NCI-H1105 treated with DMSO at 0.1 percent for 48 hours (cell line): ENCODE measurements at places on chromosomes 6 and 20.
A peak's percentile ranks its signal among the peaks of the same experiment; 100 is the strongest.

DNA sequence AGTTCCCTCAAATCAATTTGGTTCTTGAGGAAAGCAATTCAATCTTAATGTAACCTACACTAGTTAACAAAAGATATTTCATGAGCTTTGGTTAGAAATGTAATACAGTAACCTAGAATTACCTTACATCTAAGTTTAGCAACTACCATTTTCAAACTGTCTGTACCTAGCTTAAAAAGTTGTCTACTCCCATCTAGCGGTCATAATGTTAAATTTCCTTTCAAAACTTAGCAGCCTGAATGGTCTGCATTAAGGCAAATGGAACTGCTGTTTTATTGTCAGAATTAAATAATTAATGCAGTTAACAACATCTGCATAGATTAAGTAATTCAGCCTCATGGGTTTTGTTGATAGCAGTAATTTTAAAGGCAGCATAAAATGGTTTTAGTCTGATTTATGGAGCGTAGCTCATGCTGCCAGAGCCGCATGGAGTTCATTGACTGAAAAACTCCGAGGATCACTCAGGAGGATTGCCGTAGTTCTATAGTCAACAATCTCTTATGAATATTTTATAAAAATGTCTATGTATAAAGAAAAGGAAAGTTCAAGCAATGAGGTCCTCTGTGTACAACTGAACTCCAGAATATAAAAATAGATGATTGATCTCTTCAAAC lies 485.4 kb upstream of the MANEA start:
- peak; percentile 72 for DNase-seq

DNA sequence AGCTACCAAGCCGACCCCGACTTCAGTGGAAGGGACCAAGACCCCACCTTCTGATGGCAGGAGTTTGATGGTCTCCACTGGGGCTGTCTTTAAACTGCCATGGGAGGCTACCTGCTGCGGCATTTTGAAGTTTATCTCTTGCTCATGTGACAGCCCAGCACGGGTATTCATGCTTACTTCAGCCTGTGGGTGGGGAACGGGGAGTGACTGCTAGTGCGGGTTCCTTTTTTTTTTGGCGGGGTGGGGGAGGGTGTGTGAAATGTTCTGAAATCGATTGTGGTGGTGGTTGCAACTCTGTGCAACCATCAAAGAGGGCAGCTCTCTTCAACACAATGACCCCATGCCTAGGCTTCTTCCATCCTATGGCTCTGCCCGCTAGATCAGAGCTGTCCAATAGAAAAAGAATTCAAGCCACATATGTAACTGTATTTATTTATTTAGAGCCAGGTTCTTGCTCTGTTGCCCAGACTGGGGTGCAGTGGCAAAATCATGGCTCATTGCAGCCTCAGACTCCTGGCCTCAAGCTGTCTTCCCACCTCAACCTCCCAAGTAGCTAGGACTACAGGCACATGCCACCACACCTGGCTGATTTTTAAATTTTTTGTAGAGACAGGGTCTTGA lies 53.7 kb downstream of the PPP1R16B start:
- DNase-seq: no peak

DNA sequence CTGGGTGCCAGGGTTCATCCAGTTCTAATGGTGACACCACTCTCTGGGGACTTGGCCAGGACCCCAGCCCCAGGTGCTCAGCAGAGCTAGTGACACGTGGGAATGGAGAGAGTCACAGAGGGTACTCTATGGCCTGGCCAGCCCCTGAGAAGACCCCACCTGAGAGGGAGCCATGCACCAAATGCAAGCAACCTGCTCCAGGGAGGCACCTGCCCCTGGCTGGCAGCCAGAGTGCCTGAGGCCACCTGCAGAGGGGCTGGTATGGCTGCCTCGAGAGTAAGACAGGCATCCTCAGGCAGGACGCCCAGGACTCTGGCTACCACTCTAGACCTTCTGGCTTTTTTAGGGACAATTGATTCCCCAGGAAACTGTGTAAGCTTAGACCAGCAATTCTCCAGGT lies 38.6 kb upstream of the CST7 start:
- DNase-seq: peak; percentile 50

DNA sequence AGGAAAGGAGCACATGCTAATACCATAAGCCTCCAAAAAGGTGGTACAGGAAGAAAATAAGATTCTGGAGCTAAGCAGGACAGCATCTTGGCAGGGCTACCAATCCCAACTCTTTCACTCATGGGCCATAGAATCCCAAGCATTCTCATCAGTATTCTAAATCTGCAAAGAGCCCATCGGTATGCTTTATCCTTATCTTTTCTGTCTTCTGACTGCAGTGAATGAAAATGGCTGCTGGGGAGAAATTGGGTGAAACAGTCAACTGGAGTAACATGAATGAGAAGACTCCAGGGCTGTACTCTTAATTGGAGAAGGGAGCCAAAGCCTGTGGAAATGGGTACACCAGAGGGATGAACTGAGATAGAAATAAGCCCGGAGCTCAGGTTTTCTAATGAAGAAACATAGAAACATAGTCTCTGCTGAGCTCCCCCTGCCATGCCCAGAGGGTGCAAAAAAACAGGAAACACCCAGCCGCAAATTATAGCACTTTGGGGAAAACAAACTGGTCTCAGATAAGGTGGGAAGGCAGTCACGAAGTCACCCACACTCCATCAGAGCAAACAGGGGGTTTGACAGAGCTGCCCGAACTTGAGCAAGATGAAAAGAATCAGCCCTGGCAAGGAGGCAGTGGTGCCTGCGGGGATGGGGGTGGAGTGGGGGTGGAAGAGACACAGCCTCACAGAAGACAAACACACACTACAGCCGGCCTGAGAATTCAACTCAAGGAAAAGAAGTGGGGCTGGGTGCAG lies 35.4 kb upstream of the E2F3 start:
- DNase-seq: no peak

- no peak for DNase-seq
Observed at GRCh38 chr20:4569092-4569491, 152.6 kb upstream of the PRND start.

DNA sequence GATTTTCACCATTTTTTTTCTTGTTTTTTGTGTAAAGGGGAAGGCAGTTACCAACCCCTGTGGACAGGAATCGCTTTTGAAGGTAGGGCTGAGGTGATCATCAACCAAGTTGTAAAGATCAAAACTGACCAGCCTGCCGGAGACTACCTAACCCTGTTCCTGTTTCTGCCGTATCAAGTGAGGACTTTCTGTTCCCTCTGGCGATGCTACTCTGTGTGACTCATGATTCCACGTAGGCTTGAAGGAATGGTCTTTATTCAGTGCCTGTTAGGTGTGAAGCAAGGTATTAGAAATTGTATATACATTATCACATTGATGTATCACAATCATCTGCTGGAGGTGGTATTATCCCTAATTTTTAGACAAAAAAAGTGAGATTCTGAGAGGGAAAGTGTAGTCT lies 161.3 kb downstream of the SOX4 start:
- DNase-seq: no peak

- DNase-seq: no peak
Observed at GRCh38 chr20:43833511-43834395, 80.9 kb upstream of the TOX2 start.

- no peak for DNase-seq
Observed at GRCh38 chr6:144190080-144190479, 39.8 kb downstream of the STX11 start.

DNA sequence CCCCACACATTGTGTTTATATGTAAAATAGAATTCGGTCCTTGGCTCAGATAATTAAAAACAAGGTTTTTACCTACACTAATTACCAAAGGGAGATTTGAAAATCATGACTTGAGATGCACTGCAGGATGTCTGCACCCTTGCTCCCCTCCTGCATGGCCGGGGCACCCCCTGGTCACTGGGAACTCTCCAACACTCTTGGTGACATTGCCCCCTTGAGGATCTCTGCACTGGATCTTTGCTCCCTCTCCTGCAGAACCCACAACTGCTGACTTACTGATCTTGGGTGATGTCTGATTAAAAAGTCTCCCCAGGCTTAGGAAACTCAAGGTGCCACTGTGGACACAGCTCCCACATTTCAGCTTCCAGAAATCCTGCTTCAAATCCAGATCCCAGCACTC lies 17.1 kb upstream of the CSNK2A1 start:
- DNase-seq: no peak

DNA sequence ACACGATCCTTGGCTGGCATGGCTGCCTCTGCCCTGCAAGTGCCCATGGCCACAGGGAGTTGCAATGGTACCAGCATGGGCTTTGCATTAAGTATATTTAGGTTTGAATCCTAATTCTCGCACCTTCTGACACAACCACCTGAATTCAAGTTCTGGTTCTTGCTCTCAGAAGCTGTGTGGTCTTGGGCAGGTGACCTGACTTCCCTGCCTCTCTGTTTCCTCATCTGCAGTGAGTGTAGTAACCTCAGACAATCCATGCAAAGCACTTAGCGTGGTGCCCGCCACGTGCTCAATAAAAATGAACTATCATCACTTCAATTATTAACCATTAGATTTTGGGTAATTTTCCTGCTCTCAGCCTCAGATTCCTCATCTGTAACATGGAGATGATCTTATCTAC lies 378.8 kb upstream of the ARID1B start:
- no peak for DNase-seq

DNA sequence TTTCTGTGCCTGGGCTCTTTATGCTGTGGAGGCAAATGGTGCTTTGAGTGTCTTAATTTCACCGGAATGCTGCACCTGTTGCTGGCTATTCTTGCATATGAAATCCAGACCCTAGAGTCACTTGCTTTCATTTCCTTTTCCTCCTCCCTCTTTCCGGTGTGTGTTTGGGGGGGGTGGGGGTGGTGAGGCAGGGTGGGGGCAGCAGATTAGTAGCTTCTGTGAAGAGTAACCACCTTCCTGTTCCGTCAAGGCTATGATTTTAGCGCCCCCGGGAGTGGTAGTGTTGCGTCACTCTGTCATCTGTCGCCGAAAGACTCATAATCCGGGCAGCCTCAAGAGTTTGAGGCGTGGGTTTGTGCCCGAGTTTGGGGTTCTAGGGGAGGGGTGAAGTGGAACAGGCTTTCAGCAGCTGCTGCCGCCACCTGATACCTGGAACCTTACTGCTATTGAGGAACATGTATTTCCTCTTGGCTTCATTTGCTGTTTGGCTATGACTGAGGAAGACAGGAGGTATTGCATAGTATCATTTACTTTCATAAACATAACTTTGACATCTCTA lies 49.1 kb downstream of the UTRN start:
- peak; percentile 85 for DNase-seq

- DNase-seq: no peak
Observed at GRCh38 chr20:52785679-52786078, 186.5 kb upstream of the TSHZ2 start.

GRCh38 chr20:9490631-9491030 lies 23.8 kb upstream of the LAMP5 start:
- DNase-seq: no peak

- no peak for DNase-seq
Observed at GRCh38 chr6:6620766-6621425, 32.4 kb downstream of the LY86 start.

DNA sequence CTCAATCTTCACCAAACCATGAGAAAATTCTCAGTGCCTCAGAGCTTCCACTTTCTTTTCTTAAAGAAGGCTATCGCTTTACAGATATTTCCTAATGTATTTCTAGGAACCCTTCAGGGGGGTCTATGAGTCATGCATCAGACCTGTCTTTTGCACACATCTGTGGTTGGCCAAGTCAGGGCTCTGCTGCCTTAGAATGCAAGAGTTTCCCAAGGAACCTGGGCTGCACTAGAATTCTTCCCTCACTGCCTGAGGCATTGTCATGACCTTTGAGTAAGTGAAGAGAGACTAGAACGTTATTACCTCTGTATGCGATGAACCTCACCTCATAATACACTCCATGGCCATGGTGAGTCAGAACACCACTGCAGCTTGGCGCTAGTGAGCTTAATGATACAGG lies 365.0 kb upstream of the ID4 start:
- DNase-seq: no peak

DNA sequence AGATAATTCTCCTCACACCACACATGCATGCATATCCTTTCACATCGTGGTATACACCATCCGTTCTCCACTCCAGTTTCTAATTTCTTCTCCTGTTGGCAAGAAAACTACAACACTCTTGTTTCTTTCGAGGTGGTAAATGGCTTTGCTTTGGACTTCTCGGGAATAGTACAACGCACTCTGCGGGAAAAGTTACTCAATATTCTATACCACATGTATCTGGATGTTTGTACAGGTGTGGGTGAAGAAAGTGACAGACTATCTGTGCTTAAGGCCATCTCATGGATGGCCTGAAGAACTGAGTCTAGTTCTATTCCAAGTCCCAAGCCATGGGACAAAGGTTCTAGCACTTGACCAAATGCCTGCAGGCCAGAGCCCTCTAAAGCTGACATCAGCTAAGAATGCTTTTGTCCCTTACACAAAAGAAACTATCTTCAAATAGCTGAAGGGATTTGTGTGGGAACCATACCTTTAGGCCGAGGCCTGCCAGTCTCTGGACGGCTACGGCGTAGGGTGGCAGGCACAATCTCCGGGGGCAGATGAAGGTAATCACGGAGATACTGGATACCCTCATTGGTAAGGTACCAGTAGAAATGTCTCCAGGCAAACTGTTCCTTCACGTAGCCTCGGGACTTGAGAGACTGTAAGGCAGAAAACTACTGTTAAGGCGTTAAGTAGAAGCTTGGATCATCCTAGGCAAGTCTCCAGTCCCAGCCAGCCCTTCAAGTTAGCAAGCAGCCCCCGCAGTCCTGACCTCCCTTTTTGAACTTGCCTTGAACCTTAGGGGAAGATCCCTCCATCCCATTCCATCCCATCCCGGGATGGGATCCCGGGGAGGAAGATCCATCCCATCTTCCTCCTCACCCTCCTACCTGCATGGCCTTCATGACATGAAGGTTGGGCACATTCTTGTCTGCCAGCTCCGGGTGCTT lies 1.4 kb downstream of the RPS10 start:
- no peak for DNase-seq

DNA sequence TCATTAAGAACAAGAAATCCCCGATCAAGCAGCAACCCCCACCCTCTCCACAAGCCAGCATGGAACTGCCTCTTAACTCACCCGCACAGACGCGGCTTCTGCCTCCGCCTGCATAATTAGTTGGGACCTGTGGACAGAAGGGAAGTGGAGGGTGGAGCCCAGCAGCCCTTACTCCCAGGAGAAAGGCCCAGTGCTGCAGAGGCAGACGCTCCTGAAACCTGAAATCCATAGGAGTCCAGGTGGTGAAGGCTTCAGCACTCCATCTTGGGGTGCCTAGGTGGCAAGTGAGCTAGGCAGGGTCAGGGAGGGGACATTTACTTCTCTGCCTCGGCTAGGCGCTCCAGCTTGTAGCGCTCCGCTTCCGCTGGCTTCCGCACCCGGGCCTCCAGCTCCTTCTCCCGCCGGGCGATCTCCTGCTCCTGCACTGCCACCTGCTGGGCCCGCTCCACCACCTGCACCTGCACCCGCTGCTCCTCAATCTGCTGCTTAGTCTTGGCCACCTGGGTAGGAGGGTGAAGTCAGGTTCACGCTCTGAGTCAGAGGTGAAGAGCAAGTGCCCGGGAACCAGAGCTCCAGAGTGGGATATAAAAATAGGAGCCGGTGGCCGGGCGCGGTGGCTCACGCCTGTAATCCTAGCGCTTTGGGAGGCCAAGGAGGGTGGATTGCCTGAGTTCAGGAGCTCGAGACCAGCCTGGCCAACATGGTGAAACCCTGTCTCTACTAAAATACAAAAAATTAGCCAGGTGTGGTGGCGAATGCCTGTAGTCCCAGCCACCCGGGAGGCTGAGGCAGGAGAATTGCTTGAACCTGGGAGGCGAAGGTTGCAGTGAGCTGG lies 10.7 kb downstream of the TUBB start:
- DNase-seq: peak; percentile 89
